ENCODE measurements at places on chromosomes 6 and 20. TPM values are rescaled to one million over a fixed set of nuclear protein-coding genes. Genes with fewer than 3 reads are reported as not detected.
A peak's percentile ranks its signal among the peaks of the same experiment; 100 is the strongest.

The FOXP4 gene
- total RNA-seq, result 2.0 TPM

DNA sequence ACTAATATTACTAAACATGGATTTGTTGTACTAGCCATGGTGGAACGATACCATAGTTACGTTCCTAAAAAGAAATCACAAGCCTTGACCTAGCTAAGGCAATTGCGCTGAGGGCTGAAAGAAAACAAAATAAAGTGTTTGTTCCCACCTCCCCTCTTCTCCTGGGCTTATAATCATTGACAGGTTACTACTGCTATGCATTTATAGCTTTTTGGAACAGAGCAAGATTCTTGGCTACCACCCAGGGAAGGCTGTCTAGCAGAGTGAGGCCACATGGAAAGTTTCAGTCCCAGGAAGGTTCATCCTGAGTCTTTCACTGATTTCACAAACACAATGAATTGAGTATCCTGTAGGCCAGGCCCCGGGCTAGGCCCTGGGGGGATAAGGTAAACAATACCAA, 84.6 kb downstream of the TMEM170B start:
- DNase-seq, result peak; percentile 42

DNA sequence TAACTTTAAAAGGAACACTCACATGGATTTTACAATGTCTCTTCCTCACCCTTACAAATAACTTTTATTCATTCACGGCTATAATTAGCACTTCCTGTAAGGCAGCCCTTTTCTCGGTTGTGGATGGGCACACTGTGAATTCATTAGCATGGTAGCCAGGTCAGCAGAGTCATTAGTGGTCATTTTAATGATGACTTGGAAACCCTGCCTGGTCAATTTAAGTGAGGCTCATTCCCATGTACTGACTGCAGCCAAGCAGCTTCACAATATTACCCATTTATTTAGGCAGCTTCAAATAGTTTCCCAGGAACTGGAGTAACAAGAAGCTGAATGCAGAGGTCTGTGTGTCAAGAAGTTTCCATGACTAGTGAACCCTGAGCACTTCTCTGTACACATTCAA, 248.8 kb downstream of the KHDC1L start:
- DNase-seq, result no peak

DNA sequence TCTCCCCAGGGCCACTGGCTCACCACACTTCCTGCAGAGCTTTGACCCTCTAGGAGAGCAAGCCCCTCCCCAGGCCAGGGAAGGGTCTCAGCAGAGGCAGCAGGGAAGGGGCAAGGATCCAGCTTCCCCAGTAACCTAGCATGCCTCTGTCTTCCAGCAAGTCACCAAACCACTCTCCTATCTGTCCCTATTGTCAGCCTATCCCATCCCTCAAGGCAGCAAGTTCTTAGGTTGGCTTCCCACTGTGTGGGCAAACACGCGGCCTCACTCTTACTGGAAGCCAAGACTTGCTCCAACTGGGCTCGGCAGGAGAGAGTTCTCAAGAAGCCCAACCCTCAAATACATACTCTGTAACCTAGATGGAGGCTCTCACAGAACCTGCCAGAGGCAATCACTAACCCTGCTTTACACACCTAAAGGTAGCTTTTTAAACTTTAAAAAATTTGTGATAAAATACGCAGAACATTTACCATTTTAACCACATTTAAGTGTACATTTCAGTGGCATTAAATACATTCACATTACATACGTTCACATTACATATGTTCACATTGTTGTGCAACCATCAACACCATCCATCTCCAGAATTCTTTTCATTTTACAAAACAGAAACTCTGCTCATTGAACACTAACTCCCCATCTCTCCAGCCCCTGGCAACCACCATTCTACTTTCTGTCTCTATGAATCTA, 58.5 kb downstream of the MRPL14 start:
- no peak for DNase-seq

DNA sequence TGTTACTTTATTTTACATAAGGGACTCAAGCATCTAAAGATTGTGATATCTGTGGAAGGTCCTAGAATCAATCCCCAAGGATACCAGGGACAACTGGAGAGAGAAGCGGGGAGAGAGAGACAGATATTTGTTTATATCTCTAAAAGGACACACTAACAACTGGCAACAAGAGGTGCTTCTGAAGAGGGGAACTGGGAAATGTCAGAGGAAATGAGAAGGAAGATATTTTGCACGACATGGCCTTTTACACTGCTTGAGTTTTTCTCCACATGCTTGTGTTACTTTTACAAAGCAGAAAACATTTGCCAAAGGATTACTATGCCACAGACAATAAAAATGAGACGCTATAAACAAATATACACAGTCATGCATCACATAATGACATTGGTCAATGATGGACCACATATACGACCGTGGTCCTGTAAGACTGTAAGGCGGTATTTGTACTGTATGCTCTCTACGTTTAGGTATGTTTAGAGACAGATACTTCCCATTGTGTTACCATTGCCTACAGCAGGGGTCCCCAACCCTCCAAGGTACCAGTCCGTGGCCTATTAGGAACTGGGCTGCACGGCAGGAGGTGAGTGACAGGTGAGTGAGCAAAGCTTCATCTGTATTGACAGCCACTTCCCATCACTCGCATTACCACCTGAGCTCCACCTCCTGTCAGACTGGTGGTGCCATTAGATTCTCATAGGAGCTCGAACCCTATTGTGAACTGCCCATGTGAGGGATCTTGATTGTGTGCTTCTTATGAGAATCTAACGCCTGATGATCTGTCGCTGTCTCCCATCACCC, 64.6 kb upstream of the PTPN1 start:
- DNase-seq, result no peak

- no peak for DNase-seq
Measured at GRCh38 chr20:41040855-41041254, 12.2 kb downstream of the TOP1 start.

- DNase-seq, result no peak
Measured at GRCh38 chr6:137097057-137097456, 52.3 kb upstream of the IL20RA start.
